ENCODE measurements at places on chromosomes 3 and 15. TPM values are rescaled to one million over a fixed set of nuclear protein-coding genes. Genes with fewer than 3 reads are reported as not detected.

MRPS22 gene
- 87.3 TPM for total RNA-seq

DNA sequence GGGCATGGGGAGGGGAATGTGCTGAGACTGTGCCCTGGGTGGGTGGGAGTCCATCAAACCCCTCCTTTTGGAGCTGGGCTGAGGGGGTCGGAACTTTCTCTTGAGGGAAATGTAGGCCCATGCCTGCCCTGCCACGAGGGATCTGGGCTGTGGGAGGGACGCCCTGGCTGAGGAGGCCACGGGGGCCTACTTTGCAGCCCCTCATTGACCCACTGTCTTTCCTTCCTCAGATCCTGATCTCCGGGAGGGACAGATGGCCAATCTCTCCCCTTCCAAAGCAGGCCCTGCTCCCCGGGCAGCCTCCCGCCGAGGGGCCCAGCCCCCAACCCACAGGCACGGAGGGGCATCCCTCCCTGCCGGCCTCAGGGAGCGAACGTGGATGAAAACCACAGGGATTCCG is 25.3 kb downstream of the LOXL1 start:
- DNase-seq = no peak

- no peak for DNase-seq
Observed at GRCh38 chr3:5036858-5037257, 57.6 kb downstream of the BHLHE40 start.

ARPP21 gene
- total RNA-seq = not detected

DNA sequence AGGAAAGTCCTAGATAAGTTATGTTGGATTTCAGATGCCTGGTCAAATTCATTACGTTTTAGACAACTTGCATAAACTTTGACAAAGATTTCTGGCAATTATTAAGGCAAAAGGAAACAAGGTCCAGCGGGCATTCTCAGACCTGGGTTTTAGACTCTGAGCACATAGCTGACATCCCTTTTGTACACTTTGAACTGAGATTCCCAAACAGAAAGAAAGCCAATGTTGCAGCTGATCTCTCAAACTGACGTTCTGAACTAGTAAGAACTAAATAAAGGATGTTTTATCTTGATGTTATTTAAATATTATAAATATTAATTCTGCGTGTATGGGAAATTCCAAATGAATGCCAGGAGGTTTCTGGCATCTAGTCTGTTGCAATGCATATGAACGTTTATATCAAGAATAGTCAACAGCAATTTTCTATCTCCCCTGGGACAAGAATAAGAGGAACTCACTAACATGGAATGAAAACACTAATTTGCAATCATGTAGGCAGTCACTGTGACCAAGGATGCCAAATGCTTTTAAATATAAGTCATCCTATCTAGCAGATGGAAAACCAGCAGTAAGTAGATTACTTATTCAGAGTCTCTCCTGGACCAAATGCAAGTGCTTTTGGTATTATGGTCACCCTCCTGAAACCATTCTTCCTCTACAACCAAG is 202.1 kb downstream of the GREM1 start:
- DNase-seq = no peak

PLSCR2 gene
- total RNA-seq = not detected

CLDN16 gene
- not detected for total RNA-seq
